ENCODE measurements at places on chromosomes 7 and 10.
A peak's percentile ranks its signal among the peaks of the same experiment; 100 is the strongest.

DNA sequence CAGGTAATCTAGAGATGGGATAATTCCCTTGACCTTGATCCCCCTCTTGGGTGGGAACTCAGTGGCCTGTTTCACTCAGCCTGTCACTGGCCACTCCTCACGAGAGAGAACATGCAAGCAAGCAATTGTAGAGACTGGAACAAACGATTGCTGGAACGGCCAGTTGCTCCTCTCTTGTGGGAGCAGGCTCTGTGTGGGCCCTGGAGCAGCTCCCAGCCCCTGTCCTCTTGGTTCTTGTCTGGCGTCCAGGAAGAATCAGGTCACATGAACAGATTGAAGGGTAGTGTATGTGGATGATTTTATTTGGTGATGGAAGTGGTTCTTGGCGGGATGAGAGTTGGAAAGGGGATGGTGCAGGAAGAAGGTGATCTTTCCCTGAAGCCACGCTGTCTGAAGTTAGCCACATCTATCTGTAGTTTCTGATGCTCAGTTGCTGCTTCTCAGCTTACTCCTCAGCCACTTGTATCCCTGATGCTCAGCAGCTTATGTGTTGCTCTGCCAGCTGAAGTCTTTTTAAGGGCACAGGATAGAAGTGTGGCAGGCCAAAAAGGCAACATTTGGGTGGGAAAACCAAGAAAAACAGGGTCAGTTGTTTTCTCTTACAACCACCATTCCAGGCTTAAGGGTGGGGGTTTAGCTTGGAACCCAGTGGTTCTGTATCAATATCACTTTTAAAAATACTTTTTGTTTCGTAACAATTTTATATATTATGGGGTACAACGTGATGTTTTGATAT, 15.9 kb downstream of the RNF133 start:
- no peak for DNase-seq

DNA sequence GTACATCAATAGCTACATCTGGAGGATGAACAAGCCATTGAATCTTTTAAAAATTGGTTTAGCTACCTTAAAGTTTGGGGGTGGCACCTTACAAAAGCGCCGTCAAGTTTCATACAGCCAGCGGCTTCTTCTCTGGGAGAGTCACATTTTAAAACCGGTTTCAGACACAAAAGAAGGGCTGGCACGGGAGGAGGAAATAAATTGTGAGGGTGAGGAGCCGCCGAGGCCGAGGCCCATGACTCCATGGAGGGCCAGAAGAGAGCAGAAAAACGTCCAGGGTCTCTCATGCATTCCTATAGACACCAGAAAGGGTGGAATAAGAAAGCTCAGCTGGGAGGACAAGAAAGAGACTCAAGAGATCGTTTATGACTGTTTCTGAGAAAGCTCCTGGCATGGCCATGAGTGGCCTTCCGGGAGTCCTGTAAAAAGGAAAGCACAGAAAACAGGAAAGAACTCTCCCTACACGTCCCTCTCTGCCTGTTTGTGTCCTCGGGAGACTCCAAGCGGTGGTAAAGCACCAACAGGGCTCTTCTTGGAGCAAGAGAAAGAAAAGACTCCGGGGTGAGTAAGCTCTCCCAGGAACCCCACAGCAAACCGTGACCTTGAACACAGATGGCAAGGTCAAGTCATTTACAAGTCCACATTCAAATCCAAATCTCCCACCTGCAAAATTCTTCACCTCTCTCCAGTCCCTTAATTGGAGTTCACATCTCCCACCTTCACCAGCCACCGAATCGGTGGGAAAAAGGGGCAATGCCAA, 1.8 kb downstream of the FRAT2 start:
- no peak for DNase-seq

- no peak for DNase-seq
These were observed 94.2 kb downstream of the EBF3 start for GRCh38 chr10:129869596-129870473.

DNA sequence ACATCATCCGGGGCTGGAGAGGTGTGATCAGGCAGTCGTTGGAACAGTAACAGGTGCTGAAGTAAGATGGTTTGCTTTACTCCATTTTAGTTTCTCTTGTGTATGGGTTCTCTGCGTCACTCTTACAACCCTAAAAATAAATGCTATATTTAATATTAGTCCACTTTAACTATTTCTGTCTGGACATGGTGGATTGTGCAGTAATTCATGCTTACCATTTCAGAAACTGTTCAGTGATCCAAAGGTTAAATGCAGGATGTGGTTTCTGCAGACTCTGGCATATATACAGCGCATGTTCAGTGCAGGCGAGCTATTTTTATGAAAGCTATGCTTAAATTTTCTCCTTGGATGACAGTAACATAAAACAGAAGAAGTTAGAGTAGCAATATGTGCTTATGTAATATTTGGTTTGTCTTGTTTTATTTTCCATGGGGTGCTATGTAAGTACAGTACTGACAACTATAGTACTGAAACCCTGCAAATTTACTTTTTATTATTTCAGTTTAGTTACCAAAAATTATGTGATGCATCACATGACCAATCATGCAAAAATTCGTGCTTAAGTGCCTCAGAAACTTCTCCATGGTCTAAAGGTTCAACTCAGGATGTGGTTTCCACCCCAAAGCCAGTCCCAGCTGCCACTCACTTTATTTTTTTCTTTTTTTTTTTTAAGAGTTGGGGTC, 46.6 kb upstream of the GRID1 start:
- DNase-seq: peak; percentile 52

GRCh38 chr7:70867513-70867912, 264.4 kb upstream of the GALNT17 start:
- DNase-seq: no peak

DNA sequence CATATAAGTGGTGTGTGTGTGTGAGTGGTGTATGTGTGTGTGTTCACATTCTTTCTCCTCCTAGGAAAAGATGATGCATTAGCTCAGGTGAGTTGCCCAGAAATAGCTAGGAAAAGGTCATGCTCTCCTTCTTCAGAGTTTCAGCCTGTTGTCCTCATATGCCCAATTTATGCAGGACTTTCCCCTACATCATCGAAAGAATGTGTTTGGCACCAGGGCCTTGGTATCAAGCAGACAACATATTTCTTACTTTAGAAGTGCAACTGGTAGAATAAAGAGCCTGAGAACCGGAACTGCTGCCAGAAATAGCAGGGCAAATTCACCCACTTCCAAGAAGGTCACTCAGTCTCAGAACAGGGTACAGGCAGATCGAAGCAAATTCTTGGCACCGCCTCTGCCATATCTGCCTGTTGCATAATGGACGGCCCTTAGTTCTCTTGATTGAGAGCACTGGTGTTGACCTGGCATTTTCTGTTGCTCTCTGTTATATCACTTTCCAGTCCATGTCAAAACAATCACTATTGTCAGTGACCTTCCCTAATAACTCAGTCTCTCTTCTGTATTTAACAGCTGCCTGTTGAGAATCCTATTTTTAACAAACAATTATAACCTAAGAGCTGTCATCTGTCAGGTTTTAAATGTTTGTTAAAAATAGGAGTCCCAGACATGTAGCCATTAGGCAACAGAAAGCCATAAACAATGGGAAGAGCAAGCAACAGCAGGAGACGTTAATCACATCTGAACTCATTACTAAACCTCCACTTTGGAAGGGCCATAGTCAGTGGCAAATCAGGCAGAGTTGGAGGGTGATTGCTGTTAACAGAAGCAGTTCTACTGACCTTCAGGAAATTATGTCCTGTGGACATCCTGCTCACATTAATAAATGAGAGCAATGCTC, 20.7 kb downstream of the ADRB1 start:
- DNase-seq: no peak

DNA sequence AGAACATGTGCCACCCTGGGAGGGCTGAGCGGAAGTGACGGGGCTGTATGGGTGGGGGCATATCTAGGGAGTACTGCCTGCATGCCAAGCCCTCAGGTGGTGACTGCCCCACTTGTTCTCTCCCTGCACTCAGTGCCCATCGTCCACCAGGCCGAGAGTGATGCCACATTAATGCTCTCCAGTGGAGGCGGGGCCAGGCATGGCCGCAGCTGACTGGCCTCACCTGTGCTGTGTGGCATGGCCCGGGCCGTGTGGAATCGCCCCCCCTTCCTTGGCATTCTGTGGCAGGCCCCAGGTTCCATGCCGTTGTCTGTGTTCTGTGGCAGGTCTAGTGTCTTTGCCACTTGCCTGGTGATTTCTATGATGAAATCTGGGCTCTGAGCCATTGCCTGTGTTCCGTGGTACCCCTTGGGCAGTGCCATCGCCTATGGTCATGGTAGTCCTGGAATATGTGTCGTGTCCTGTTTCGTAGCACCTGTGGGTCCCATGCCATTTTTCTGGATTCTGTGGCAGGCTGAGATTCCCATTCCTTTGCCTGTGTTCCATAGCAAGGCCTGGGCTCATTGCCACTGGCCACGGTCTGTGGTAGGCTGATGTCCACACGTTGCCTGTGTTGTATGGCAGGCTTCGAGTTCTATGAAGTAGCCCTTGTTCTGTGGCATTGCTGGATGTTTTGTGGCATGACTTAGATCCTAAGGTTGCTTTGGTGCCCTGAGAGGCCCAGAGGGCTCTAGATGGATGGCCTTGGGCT, 8.9 kb downstream of the FLNC start:
- DNase-seq: no peak

DNA sequence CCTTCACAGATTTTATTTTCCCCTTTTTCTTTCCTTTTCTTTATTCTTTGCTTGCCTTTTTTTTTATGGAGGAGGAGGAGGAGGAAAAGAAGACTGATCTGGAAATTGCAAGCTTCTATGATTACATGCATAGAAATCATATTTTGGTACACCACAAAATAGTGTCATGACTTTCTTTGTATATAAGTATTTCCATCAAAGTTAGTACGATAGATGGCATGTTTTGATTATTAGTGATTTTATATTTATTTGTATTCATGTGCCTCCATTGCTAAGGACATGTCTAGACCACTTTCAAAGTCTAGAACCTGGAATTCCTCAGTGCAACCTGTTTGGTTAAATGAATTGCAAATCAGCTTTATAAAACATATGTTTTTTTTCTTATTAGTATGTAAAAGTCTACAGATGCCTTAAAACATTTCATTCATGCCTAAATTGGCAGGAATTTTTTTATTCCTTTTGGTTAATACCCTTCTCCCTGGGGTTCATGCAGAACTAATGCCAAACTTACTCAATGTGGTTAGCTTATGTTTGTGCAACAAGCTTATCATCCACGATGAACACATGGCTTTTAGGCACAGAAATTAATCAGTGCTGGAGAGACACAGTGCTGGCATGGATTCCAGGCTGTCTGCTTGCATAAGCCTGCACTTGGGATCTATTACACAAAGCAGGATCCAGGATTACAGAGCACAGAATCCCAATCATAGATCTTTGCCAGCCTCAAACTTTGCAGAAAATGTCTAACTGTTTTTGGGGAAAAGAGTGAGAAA, 213.1 kb downstream of the CHRM2 start:
- no peak for DNase-seq

- no peak for DNase-seq
These were observed 690.5 kb downstream of the PARD3 start for GRCh38 chr10:34124522-34125035.

DNA sequence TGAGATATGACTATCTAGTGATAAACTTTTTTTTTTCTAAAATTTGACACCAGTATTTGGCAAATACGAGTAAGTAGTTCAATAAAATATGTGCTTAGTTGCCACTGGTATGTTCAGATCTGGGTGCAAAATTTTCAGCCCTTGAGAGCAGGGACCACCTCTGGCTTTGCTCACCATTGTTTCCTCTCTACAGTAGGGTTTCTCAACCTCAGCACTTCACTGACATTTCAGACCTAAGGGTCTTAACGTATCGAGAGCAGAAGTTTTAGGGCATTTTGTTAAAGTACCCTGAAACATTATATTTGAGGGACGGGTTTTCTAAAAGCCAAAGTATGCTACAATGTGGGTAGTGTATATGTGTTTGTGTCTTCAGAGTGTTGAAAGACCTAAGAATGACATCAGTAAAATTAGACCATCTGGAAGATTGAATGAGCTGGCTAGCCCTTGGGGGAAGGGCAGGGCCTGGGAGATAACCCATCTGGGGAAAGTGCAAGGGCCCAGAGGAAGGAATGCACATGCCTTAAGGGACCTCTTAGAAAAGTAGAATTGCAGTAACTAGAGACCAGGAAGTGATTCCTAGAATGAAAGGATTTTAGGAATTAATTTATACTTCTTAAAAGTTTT, 11.8 kb downstream of the BZW2 start:
- DNase-seq: no peak

GRCh38 chr10:48361176-48361575, 54.7 kb downstream of the MAPK8 start:
- DNase-seq: no peak
